ENCODE measurements at places on chromosomes 4 and X.

DNA sequence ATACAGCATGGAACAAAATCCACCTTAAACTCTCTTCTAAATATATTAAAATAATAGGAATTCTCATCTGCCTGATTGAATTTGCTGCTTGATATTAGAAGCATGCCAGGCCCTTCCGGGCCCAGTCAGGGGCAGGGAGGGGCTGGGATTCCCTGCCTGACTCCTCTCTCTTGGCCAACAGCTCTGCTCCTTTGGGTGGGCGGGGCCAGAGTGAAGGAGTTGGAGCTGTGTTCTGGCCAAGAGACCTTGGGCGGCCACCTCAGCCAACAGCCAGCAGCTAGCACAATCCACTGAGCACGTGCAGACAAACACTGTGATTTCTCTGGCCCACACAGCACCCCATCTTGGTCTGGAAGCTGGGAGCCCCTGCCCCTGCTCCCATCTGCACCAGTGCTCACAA is 140.3 kb downstream of the PJA1 start:
- peak; percentile 60 for DNase-seq

GRCh38 chr4:154487145-154487544 is 4.5 kb downstream of the DCHS2 start:
- DNase-seq, result no peak

- no peak for DNase-seq
Measured at GRCh38 chrX:4240541-4241194, 527.2 kb upstream of the PRKX start.

GRCh38 chr4:150243932-150244331 is 165.7 kb downstream of the DCLK2 start:
- no peak for DNase-seq

DNA sequence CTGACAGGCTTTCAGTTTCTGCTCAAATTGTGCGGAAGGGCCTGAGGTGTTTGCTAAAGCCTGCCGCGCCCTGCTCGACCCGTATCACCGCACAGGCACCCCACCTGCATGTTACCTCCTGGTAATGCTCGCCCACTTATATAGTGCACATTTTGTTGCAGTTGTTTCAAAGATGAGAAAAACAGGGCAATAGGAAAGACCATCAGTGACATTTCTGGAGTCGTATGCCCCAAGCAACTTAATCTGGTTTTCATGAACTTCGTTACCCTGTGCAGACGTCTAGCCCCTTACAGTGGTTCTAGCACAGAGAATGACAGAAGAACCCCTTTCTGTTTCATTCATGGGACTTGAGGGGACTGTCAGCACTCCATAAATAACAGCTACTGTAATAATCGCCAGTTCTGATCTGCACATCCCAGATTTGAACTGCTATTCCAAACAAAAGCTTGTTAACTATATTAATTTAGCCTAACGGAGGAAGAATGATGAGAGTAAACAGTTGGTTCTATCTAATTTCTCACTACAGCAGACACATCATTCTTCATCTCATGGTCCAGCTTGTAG is 940 bp upstream of the DCTD start:
- no peak for DNase-seq

DNA sequence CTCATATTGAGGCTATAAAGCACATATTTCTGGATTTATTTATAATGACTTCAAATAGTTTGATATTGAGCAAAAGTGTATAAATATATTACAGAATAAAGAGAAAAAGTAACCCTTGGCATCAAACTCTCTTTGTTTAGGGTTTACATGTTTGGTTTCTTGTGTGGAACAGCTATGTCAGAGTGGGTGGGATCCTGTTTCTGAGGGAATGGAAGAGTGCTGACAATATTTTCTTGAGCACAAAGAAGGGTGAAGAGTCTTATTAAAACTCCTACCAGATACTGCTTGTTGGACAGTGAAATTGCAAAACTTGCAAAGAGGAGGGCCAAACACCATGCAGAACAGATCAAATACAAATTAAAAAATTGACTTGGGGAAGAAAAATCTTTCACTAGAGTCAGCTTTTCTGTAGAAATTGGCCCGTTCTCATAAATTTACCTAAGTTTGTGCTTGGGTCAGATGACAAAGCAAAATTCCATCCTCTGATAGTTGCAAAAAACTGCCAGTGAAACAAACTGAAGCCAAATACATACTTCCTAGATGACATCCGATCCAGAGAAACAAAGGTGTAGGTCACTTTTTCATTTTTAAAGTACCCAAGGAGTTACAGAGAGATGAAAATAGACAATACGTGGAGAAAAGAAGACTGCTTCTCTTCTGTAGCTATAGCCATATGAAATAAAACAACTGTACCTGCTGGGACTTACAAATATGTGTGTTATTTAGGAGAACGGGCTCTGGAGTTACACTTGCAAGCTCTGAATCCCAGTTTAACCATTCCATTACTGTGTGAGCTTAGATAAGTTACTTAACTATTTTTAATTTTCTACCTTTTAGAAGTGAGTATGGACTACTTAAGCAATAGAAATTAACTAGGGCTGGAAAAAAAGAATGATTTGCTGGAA is 133.3 kb downstream of the MAML3 start:
- DNase-seq, result no peak

DNA sequence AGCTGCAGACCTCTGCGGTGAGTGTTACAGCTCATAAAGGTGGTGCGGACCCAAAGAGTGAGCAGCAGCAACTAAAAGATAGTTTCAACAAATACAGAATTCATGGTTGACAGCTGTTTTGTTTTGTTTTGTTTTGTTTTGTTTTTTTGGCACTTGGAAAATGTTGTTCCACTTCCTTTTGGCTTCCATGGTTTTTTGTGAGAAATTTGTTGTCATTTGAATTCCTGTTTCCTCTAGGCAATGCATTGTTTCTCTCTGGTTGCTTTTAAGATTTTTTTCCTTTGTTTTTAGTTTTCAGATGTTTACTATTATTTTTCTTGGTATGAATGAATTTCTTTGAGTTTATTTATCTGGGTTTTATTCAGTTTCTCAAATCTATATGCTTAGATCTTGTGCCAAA is 229.4 kb downstream of the MID1IP1 start:
- DNase-seq, result no peak

- no peak for DNase-seq
Measured at GRCh38 chr4:78242071-78242470, 184.9 kb downstream of the FRAS1 start.

GRCh38 chr4:96056346-96056934 is 216.5 kb downstream of the PDHA2 start:
- DNase-seq, result no peak

- no peak for DNase-seq
Measured at GRCh38 chrX:103613362-103613890, 5.7 kb downstream of the TCEAL3 start.

GRCh38 chr4:133565379-133565778 is 416.3 kb downstream of the PCDH10 start:
- DNase-seq, result no peak

Measured in BE2C (cell line).